ENCODE measurements at places on chromosomes 5 and 9.

DNA sequence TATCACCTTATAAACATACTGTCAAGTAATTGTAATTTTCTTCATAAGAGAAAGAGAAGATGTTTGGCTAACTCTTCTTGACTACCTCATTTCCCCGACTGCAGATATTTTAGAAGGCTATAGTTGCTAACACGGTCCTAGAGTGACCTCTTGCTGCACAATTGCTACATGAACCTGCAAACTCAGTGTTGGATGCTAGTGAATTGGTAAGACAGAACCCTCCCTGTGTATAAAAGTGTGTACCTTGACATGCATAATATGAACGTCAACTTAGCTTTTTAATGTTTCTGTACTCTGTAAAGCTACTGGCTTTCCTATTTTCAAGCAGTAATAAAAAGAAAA, 46.7 kb upstream of the CER1 start:
- DNase-seq = no peak

DNA sequence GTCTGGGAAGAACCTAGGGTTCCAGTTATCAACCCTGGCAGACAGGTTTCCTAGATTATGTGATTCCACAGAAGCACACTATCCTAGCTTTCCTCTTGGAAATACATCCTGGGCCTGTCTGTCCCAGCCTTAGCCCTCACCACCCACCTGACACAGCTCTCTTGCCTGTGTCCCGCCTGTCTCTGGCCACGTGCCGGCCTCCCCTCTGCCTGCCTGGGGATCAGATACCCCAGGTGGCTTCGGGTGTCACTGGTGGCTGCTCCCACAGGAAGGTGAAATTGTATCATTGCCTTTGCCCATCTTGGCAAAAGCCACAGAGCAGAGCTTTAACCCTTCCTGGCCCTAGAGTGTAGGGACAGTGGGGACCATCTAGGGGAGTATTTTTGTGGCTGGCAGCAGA, 6.2 kb downstream of the COL27A1 start:
- DNase-seq = no peak

- no peak for DNase-seq
Observed at GRCh38 chr5:110634475-110634874, 92.0 kb downstream of the TMEM232 start.

DNA sequence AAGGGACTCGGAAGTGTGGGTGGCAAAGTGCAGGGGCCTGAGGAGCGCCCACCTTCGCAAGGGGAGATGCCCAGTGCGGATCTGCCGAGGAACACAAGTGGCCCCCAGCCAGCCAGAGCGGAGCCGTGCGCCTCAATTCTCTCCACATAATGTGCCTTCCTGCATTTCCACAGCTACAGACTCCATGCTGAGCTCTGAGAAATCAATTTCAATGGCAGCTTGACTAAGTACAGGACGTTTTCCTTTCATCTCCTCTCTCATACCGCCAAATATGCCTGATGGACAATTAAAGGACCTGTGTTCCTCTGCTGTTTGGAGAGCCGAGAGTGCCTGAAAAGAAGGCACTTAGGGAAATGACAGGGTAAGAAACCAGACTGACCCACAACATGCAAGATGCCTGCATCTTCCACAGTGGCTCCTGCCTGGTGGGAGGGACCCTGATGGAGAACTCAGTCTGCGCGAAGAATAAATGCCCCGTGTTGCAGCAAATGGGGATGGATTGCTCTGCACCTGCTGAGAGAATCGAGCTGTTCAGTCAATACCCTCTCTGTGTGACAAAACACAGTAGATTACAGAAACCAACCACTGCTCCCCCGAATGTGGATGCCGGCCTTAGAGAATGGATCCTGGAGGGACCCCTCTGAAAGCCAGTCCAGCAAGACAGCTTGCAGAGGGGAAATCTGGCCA, 38.6 kb upstream of the OLFM1 start:
- no peak for DNase-seq

- DNase-seq = no peak
Observed at GRCh38 chr9:134386951-134387831, 60.9 kb downstream of the RXRA start.

GRCh38 chr5:94217745-94218144, 400.7 kb downstream of the KIAA0825 start:
- no peak for DNase-seq

GRCh38 chr9:104686081-104686480, 8.2 kb upstream of the OR13D1 start:
- no peak for DNase-seq

- DNase-seq = no peak
Observed at GRCh38 chr5:6717247-6717646, 4.0 kb downstream of the TENT4A start.

DNA sequence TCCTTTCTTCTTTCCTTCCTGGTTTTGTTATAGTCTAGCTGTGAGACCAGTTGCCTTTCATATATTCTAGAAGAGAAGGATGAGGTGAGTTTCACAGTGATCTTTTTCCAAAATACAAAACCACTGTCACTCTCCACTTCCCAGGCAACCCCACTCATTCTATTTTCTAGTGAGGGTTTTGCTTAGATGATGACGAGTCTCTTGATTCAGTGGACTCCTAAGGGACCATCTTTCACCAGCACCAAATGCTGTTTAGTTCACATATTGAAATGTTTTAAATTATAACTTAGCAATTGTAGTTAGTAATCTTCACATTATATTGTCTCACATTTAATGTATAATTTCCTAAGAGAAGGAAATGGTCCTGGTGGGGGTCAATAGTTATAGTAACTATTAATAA, 25.2 kb downstream of the PIK3R1 start:
- no peak for DNase-seq

GRCh38 chr5:135034963-135035677, 1.1 kb upstream of the PITX1 start:
- no peak for DNase-seq

DNA sequence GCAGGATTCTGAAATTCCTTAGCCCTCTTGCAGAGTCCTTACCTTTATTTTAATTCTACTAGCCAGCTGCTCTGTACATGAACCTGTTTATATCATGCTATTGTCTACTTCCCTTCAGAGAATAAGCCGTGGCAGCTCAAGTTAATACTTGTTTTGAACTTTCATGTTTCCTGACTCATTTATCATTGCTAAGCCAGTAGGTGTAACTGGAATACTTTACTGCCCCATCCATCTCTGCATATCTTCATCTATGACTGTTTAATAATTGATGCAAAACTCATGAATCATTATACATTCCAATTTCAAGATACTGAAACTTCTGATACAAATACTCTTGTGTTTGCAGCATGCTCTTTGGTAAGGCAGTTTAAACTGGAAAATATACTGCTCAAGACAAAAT, 174.7 kb downstream of the PPP2R2B start:
- DNase-seq = no peak

DNA sequence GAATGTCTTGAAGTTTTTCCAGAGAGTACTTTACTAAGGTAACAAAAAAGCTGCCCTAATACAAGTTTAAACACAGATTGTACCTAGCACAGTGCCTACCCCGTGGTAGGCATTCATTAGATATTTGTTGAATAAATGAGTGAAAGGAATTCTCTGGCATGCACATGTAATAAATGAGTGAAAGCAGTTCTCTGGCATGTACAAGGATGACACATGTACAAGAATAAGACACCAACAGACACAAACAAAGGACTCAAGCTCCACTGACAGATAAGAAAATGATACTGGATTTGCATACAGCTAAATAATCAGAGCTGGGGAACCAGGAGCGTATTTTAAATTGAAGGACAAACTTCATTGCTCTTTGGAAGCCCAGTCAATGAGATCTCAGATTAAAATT, 535.8 kb downstream of the EFNA5 start:
- no peak for DNase-seq

DNA sequence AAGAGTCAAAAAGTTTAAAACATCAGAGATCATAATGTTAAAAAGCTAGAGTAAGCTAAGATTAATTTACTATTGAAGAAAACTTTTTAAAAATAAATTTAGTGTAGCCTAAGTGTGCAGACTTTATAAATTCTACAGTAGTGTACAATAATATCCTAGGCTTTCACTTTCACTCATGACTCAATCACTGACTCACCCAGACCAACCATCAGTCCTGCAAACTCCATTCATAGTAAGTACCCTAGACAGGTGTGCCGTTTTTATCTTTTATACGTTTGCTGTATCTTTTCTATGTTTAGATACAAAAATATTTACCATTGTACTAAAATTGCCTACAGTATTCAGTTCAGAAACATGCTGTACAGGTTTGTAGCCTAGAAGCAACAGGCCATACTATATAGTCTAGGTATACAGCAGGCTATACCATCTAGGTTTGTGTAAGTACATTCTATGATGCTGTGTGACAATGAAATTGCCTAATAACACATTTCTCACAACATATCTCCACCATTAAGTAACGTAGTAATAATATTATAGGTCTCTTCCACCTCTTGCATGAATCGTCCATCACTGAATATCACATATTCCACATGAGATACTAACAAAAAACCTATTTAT, 59.2 kb downstream of the MEGF9 start:
- no peak for DNase-seq

Data from stimulated activated CD4-positive, alpha-beta T cell treated with anti-CD3 and anti-CD28 coated beads, Interleukin-1b, Interleukin-23, amount 100 ng/mL, for 1 hour (primary cell).